ENCODE measurements at places on chromosomes 1 and 21.

DNA sequence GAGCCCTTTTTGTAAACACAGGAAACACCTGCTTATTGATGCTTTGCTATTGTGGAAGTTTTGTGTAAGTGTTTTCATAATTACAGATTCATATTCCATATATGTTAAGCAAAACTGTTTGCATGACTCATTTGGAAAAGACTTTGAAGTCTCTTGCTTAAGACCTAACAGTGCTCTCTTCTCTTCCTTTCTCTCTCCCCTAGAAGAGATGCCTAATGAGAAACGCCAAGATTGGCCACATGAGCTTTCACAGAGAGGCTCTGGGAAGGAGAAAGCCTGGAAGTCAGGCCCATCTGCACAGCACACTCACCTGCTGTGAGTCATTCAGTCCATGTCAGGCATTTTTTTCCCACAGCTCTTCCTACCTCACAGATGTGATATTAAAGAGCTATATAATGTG, 101.6 kb upstream of the PALMD start:
- no peak for DNase-seq

DNA sequence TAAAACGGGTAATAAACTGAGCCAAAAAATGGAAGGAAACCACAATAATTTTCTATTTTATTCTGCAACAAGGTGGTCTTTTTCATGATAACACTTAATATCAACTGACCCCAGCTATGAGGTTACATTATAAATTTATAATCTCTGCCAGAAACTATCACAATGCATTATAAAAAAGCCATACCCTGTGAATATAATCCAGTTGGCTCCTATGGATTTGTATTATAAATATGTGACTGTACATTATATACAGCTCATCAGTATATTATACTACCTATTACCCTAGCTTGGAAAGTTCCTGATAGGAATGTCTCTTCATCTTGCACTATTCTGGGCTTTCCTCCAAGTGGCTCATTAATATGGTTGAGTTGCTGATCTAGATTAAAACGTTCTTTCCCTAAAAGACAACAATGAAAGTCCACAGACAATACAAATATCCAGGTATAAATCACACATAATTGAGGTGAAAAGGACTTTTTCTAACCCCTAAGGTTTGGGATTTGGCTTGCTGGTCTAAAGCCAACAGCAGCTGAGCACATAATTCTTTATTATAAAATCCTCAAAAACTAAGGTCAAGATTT, 487.7 kb downstream of the TTLL7 start:
- DNase-seq: no peak

DNA sequence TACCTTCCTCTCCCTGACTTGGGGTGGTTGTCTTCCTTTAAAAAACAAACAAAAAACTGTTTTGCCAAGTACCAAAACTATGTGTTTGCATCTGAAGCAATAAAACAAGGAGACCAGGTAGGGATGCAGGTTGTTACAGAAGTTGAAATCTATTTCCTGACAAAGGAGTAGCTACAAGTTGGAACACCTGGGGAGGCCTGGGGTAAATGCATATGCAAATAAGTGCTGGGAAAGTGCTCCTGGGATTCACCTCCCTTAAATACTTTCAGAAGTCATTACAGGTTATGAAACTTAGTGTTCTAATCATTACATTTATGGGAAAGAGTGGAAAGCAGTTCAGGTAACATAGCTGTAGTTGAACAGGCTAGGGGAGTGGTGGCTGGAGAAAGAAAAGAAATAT, 1.9 kb upstream of the TSNAX start:
- no peak for DNase-seq

DNA sequence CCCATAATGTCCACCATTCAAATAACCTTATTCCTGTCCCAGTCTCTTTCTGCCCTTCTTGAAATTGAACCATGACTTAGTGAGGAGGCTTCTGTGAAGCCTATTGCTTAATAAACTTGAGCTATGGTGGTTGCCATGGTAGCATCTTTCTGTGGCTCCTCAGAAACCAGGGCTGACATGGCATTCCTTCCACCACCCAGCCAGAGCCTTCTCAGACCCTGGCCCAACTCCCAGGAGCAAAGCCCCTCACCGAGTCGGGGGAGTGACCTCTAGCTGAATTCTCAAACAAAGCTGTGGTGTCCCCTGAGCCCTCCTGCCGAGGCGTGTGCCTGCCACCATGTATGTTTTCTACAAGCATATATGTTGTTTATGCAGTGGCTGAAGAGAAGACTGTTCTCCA, 259.1 kb downstream of the CACNA1E start:
- no peak for DNase-seq

GRCh38 chr1:6298940-6299465, 38.1 kb upstream of the GPR153 start:
- no peak for DNase-seq

DNA sequence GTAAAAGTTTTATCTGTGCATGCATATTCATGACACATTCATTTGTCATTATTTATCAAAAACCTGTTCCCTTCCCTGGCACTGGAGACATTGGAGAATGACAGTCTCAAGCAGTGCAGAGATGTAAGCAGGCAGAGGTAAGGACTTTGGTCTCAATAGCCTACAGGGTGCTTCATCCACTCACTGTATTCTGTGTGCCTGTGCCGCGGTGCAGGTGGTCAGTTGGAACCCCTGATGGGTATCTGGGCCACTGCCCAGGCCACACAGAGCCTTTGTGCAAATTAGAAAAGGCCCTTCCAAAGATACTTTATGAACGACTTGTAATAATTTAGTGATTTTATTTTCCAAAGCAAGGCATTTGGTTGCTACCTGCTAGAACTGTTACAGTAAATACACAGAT, 44.0 kb downstream of the CDC42 start:
- DNase-seq: no peak

DNA sequence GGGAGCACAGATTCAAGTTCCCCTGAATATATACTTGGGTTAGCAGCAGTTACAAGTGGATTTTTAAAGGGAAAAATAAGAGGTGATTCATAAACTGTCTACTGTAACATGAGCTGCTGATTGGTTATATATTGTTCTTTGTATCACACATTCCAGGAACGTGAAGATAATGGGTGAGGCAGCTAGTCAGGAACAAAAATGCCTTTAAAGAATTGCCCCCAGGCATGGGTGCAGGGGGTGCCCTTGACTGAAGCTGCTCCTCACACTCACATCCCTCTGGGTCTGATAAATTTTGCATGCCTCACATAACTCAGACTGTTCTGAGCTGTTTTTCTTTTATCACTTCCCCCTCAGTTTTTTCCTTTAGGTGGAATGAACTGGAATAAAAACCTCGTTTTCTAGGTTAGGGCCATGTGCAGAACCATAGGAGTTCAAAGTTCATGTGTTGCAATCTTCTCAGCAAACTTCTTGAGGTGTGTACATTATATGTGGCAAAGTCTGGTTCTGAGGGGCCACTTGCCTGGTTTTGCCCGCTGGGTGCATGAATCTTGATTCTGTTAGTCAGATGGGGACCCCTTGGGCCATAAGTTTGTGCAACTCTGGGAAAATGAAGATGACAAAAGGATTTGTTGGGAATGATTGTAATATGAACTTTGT, 21.1 kb downstream of the TBX19 start:
- DNase-seq: peak; percentile 6

DNA sequence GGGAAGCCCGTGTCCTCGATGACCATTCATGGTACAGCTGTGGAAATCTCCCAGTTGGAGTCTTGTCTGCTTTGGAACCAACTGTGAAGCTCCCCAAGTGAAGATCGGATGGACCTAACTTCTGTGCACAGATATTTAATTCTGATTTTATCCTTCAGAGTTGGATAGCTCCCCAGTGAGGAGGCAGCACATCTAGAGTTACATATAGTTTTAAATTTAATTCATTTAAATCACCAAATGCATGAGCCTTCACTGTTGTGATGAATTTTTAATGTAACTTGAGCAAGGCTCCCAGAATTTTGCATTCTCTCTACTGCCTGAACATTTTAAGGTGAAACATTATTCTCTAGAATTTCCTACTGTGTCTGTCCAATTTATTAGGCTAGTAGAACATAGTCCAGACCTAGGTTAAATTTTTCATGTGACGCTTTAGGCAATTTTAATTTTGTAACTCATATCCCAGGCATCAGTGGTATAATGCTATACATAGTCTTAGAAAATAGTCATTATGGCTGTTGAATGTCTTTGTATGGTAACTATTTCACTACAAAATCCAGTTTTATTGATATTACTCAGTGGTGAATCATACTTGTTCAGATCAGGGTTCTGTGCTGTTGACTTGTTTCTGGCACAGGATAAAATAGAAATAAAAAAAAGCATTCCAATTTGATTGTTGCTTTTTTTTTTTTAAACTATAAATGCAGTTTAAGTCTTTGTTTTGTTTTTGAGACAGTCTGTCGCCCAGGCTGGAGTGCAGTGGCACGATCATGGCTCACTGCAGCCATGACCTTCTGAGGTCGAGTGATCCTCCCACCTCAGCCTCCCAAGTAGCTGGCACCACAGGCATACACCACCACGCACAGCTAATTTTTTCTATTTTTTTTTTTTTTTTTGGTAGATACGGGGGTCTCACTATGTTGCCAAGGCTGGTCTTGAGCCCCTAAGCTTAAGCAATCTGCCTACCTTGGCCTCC, 66.9 kb downstream of the PRDM2 start:
- no peak for DNase-seq

Data from HepG2 (cell line).